Activated T-cell treated with anti-CD3 and anti-CD28 coated beads, Interleukin-2, amount 50 U/mL, for 1 hour (primary cell): ENCODE measurements at places on chromosomes 4 and X.

GRCh38 chr4:153222707-153223426 lies 18.6 kb downstream of the TRIM2 start:
- peak; percentile 39 for DNase-seq

DNA sequence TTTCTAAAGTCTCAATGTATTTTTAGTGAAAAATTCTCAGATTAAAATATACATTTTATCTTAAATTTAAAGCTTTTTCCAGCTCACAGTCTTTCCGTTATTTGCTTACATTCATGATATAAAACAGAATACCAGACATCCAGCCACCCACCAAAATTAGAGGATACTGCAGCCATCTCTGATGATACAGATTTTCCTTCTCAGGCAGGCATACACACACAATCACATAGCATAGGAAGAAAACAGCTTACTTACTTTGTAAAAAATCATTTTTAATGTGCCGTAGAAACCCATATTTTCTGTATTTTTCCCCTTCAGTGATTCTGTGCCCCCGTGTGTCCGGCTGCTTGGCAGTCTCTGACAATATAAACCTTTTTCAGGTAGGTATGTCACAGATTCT lies 183.7 kb downstream of the FBXW7 start:
- no peak for DNase-seq

GRCh38 chr4:57689693-57690205 lies 579.6 kb upstream of the IGFBP7 start:
- no peak for DNase-seq

- DNase-seq: no peak
Measured at GRCh38 chrX:17170973-17171372, 204.0 kb upstream of the NHS start.

DNA sequence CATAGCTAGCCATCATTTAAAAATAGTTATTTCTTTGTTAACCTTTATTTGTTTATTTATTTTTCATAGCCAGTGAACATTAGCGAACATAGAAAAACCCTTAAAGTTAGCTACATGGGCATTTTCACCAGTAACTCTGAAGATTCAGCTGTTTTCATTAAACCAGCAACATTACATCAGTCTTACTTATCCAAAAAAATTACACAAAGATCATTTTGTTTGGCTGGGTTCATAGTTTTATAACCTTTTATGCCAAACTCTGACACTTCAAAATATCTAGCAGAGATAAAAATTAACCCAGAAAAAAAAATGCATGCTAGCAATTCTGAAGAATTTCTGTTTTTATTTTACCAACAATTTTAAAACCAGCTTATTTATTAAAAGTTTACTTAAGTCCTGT lies 784.1 kb downstream of the PCDH18 start:
- DNase-seq: no peak

- no peak for DNase-seq
Measured at GRCh38 chr4:124427095-124427767, 285.3 kb downstream of the ANKRD50 start.

- peak; percentile 93 for DNase-seq
Measured at GRCh38 chr4:77156912-77157858, at the start of gene CCNG2. Gene CCNG2, plus strand, starts transcription at chr4:77157207. Its CDS starts 1,326 bp downstream, at chr4:77158533.

DNA sequence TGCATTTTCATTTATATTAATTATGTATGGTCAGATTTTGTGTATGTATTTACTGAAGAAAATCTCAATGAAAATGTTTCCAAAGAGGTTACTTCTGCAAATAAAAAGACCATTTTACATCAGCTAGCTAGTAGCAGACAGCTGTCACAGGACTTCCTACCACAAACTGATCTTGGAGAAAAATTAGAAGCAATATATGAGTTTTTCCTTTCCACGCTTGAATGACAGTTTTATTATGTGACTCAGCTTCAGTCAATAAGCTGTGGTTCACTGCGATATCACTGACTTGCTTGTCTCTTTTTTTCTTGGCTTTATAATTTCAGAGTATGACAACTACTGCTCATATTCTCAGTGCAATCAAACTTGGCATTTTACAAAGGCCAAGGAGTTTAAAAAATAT lies 787.4 kb upstream of the GALNTL6 start:
- no peak for DNase-seq

DNA sequence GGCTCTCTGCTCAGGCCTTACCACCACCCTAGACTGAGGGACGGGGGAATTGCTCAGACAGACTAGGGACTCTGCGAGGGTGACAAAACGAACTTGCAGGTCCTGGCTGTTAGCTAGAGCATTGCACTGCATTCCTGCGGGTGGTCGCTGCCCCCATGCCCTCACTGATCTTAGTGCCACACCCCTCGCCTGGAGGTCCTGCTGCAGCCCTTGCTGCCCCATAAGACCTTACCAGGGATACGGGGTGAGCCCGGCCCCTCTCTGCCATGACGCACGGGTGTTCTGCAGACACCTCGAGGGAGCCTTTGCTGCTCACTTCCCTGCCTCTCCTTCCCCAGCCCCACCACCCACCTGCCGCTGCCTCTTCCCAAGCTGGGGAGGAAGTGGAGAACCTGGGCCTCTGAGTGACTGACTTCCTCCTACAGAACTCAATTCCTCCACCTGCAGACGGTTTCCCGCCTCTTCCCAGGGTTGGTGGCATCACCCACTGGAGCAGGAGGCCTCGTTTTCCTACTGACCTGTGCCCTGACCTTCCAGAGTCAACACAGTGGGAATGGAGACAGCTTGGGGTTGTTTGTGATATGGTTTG lies 19.8 kb upstream of the TBC1D14 start:
- DNase-seq: no peak

GRCh38 chrX:17415242-17415810 lies 40.3 kb downstream of the NHS start:
- no peak for DNase-seq

DNA sequence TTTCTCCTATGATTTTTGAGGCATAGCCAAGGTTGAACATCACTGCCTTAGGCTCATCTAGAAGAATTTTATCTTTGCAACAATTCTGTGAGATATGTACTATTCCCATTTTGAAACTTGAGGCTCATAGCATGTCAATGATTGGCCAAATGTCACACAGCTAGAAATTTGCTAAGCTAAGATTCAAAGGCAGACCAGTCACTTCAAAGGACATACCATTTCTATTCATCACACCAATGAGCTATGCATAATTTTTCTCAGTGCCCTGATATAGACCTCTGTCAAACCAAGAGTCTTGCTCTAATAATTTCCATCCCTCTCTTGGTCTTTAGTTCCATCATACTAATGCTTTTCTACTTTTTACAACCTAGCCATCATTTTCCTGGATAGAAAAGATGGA lies 27.6 kb upstream of the SERTM2 start:
- DNase-seq: no peak

- DNase-seq: no peak
Measured at GRCh38 chrX:112643721-112644120, 36.0 kb downstream of the LHFPL1 start.

DNA sequence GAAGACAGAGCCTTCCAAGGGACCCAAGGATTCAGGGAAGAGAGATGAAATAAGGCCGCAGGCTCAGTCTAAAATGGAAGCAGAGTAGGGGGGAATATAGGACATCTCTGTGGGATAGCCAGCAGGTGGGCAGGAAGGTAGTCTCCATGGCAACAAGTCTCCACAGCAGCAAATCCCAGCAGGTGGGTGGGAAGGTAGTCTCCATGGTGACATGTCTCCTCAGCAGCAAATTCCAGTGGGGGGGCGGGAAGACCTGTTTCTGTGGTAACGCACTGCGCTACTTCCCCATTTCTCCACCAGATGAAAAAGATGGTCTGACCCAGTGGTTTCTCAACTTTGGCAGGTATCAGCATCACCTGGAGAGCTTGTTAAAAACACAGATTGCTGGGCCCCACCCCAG lies 18.3 kb downstream of the NLGN3 start:
- no peak for DNase-seq

DNA sequence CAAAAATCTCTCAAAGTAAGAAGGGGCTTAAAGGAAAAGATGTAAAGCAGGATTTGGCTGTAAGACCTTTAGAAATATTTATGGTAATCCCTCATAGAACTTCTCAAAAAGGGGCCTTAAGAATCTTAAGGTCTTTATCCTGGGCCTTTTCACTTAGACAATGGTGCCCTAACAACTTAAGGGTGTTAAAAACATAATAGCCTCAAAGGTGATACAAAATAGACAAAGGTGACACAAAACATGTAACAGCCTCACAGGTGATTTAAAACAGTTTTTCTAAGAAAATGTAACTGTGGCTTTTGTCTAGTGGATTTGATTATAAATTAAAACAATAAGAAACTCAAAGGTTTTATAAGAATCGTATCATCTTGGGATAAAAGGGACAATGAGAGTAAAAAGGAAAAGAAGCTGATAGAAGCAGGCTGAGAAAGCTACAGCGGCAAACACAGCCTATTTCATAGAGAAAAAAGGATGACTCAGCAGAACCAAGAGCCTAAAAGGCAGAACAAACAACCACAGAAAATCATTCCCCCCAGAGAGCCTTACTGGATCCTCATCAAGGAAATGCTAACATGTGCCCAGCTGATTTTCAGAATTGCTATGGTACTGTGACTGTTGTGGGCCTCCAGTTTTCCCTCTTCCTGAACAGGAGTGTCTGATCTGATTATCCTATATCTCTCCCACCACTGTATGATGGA lies 164.3 kb downstream of the STPG2 start:
- no peak for DNase-seq

- DNase-seq: no peak
Measured at GRCh38 chr4:173539986-173540385, 10.0 kb upstream of the HAND2 start.

DNA sequence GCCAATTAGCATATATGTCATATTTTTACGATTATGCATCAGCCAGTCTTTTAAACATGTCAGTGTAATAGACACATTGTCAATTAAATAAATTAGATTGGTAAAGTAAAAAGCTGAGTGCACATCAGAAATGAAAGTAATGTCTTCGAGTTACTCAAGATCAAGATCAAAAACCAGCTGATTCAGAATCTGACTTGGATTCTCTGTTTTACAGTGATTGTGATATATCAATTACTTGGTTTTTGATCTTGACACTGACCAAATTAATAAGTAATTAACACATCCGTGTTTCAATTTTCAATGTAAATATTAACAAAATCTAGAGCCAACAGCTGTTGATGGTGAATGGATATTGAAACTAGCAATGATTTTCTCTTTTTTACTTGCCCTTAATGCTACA lies 311.6 kb downstream of the PDGFC start:
- no peak for DNase-seq

DNA sequence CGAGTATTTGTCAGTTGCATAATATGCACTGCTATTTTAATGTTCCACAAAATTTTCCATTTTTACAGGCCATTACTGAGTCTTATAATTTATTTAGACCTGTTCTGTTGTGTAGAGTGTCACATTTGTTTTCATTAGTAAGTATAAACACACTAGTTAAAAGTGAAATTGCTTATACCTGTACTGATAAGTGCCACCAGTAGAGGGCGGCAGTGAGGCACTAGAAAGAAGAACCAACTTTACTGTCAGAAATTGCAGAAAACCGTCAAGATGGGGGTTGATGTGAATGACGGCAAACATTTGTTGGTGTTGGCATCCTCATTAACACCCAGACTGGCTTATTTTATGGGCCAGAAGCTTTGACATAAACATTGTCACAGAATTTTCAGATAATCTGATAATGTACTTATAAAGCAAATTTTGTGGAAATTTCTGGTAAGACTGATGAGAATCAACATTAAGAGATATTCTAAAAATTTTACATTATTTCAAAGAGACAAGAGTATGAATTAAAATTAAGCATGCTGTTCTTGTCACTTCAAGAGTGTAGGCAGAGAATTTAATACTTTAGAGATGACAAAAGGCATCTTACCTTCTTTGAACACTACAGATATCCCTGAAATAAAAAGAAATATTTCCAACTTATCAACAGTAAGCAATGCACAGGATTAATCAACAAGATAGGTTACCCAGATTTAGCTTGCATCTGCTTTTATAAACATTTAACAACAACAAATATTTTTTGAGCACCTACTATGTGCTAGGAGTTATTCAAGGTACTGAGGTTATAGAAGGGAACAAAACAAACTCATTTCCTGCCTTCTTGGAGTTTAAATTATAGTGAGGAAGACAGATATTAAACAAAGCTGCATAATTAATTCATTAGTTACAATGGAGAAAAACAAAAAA lies 24.9 kb downstream of the ALPK1 start:
- peak; percentile 68 for DNase-seq

- no peak for DNase-seq
Measured at GRCh38 chr4:139872274-139872673, 206.7 kb downstream of the MGST2 start.

DNA sequence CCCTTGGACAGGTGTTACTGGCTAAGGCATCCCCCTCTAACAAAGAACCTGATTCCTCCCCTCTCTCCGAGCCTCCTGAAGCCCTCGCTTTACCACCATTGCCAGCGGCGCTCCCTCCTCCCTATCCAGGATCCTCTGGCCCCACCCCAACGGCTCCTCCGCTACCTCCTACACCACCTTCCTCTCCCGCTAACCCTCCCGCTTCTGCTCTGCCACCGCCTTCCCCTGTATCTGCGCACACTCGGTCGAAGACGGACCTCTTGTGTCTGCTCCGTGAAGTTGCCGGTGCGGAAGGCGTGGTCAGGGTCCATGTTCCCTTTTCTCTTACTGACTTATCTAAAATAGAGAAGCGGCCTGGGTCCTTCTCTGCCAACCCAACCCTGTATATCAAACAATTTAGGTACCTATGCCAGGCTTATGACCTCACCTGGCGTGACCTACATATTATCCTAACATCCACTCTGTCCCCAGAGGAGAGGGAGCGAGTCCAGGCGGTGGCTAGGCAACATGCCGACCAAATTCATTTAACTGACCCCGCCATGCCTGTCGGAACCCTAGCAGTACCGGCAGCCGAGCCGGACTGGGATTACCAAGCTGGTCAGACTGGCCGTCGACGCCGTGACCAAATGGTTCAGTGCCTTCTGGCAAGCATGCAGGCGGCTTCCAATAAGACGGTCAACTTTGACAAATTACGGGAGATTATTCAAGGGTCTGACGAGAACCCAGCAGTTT lies 958.9 kb downstream of the RPA4 start:
- DNase-seq: no peak
